ENCODE measurements at places on chromosomes 1 and 21.

DNA sequence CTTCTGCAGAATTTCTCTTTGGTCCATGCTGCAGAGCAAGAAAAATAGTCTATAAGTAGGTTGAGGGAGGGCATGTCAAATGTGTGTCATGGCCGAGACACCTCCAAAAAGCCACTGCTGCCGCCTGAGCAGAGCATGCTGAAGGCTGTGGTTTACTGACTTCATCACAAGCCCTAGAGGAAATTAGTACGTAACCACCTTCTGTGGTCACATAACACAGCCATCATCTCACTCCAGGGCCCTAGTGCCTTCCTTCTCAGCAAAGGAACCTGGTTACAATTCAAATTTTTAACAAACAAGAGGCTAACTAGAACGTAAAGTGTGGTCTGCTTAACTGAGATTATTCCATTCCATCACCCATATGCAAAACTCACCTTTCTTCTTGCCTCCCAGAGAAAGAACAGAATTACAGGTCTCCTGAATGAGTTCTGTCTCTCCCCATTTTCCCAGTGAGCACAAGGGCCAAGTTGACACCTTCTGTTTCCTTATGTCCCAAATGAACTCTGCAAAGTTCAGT is at the start of gene PTPN22:
Gene PTPN22, minus strand, starts transcription at position 116 of the 517 bp plus-strand sequence.
- DNase-seq, result peak; percentile 63

DNA sequence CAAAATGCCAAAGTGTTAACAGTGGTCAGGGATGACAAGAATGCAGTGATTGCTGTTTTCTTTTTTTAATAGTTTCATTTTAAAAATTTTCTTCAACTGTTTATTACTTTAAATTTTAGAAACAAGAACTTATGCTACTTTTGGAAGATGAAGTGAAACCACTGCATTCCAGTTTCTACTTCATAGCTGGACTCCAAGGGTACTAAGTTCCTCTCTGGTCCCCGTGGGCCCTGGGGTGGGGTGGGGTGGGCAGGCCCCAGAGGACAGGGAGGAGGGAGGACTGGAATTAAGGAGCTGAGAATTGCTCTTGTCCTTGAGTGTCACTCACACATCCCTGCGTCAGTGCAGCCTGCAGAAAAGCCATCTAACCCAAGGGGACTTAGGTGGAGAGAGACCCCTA is 97.3 kb downstream of the RAVER2 start:
- DNase-seq, result no peak

GRCh38 chr1:224339442-224340033 is 9.6 kb upstream of the NVL start:
- DNase-seq, result no peak

GRCh38 chr1:229131243-229132105 is 139.4 kb upstream of the RAB4A start:
- no peak for DNase-seq

GRCh38 chr21:16992448-16992847 is 520.4 kb upstream of the CXADR start:
- no peak for DNase-seq

GRCh38 chr21:29034678-29035077 is 10.2 kb downstream of the USP16 start:
- no peak for DNase-seq

DNA sequence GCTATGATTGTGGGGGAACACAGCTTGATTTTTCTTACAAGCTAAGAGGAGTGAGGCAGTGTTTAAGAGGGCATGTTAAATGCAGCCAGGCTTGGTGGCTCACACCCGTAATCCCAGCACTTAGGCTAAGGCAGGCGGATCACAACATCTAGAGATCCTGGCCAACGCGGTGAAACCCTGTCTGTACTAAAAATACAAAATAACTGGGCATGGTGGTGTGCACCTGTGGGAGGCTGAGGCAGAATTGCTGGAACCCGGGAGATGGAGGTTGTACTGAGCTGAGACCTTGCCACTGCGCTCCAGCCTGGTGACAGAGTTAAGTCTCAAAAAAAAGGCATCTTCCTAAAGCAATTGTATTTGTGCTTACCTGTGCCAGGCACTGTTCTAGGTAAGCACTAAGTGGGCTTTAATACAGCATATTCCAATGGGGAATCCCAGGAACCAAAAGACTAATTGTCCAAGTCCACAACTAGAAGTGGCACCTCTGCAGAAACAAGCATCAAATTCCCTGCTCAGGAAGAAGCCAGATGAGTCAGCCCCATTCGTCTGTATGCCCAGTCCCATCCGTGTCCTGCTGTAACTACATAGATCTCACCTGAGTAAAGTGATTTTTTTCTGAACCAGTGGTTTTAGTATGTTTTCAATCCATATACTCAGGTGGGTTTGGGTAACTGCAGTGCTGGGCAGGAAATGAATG is 4.6 kb downstream of the RCC1 start:
- DNase-seq, result peak; percentile 39

GRCh38 chr21:41753006-41753898 is 13.6 kb downstream of the RIPK4 start:
- no peak for DNase-seq

DNA sequence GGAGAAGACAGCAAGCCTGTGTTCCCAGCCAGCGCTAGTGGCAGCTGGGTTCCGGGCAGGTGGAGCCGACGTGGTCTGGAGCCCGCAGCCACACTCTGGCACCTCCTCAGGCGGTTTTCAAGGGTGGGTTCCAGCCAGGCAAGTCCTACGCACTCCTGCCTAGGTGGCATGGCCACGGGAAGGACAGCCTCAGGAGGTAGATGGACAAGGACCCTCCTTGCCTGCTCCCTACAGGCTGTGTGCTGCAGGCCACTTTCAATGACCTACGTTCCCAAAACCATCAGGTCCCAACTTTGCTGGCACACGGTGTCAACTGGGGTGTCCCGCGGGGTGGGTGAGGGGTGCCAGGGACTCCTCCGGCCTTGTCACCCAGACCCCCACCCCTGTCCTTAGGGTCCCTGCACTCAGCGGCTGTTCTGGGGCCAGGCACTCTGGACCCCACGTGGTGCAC is 6.7 kb upstream of the PTGER3 start:
- no peak for DNase-seq

- DNase-seq, result no peak
Observed at GRCh38 chr21:46096596-46097335, 1.1 kb upstream of the COL6A2 start.

- DNase-seq, result no peak
Observed at GRCh38 chr1:156281693-156282478, 739 bp downstream of the SMG5 start.

DNA sequence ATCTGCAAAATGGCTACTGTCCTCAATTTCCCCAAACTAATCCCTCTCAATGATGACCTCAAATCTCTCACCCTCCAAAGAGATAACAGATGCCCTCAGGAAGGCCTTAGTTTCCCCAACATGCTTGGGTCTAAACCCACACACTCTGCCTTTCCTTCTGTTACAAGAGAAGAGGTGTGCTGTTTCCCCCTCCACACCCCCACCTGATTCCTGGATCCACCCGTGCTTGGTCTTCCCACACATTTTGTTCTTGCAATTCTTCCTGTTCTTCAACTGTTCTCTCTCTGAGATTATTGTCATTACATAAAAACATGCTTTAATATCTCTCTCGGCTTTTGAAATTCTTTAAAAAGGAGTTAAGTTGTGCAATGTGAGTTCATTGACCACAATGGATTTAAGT is 5.7 kb upstream of the CBR3 start:
- DNase-seq, result no peak

DNA sequence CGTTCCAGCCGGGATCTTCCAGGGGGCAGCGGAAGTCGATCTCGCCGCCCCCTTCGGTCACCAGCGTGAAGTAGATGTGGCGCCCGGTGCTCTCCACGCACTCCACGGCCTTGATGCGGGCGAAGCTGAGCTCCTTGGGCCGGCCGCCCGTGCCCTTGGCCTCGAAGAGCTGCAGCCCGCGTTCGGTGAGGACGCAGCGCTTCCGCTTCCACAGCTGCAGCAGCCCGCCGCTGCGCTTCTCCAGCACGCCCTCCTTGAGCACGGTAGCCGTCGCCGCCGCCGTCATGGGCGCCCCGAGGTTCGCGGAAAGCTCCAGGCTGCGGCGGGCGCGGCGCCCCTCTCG is 516 bp downstream of the PHLDA3 start:
- no peak for DNase-seq

- DNase-seq, result no peak
Observed at GRCh38 chr21:38561613-38562581, 63.6 kb upstream of the ERG start.

DNA sequence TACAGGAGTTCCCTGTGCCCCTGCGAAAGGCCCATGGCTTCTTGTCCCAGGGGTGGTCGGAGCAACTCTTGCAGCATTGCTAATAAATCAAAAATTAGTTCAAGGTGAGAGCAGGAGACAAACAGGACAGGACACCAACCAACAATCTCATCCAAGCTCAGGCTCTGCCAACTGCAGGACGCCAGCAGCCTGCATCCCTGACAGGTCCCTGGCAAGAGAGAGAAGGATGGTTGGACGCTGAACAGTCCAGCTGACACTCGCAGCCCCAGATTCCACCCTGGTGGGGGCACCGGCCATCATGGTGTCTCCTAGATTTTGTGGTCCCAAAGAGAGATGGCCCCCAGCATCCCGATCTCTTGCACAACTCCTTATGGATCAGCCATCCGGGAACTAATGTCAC is 142.1 kb upstream of the VAMP3 start:
- DNase-seq, result no peak

GRCh38 chr1:145857170-145857569 is 1.7 kb downstream of the PIAS3 start:
- DNase-seq, result no peak

- no peak for DNase-seq
Observed at GRCh38 chr1:223713546-223714420, 1.4 kb downstream of the CAPN2 start.

DNA sequence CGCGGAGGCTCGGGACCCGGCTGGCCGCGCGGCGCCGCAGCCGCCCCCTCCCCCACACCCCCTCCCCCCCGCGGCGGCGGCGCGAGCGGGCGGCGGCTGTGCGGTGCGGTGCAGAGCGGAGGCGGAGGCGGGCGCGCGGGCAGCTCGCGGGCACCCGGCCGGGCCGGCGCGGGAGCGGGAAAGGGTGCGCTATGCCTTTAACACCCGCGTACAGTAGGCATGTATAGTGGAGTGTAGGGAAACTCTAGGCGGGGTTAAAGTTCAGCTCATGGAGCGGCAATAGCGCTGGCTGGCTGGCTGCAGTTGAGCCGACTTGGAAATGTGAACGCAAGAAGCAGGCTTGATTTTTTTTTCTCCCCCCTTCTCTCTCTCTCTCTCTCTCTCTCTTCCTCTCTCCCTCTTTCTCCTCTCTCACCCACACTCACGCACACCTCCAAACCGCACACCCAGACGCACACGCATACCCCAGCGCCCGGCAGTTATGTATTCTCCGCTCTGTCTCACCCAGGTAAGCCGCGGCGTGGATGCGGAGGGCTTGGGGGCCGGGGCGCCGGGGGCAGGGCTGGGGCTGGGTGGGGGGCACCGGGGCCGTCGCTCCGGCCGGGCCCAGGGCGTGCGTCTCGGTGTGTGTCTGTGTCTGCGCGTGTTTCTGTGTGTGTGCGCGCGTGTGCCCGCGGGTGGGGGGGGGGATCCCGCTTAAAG is at the start of gene NFIA:
Gene NFIA, plus strand, starts transcription at position 251 of the 702 bp plus-strand sequence.
- DNase-seq, result no peak

GRCh38 chr1:182588500-182589396 is at the start of gene RNASEL:
TSS of gene RNASEL (minus strand) at chr1:182589256. CDS start at chr1:182586806, 2,450 bp downstream.
- no peak for DNase-seq

DNA sequence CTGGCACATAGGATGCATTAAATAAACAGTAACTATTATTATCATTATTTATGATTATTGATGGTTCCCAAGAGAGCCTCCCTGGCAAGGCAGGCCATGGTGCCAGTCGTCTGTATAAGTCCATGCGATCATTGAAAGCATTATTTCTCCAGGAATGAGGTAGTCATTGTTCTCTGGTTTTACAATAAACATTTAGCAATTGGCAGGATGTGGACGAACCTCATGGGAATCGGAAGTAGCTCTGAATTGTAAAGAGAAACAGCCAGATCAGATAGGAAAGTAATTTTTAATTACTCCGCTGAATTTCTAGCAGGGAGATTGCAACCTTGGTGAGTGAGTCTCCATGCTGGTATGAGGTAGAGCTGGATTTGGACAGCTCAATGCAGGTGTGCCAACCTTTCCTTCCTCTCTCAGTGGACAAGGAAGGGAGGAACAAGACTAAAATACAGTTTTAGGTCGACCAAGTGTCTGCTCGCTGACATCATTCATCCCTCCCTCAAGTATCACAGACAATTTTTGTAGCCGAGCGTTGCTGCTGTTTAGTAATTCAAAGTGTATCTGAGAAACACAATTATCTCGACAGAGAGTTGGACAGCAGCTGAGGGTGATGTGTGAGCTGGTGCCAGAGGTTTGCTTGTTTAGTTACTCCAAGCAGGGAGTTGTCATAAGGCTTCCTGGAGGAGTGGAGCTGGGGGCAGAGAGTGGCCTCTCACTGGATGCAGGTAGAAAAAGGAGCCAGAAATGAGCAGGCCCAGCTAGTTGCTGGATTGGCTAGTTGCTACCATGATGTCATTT is 250.8 kb downstream of the KCNJ6 start:
- no peak for DNase-seq

GRCh38 chr1:11967028-11967547 is 13.2 kb upstream of the MFN2 start:
- DNase-seq, result no peak

- DNase-seq, result no peak
Observed at GRCh38 chr1:233328142-233328921, 808 bp downstream of the MAP3K21 start.

- no peak for DNase-seq
Observed at GRCh38 chr1:185663332-185663731, 70.9 kb upstream of the HMCN1 start.

DNA sequence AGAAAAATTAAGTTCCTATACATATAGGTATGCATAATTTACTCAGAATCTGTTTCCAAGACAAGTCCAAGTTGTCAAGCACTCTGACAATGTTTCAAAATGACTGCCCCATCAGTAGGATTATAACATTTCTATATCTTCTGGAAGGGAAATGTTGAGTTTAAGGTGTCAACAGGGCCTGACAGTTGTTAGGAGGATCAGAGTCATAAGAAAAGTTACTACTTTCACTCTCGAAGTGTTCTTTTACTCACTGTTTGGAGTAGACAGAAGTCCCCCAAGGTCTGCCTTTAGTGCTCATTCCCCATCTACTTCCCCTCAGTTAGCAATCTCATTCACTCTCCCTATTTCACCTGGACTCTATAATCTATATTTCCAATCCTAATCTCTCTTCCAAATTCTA is 20.6 kb upstream of the MAGI3 start:
- DNase-seq, result no peak

GRCh38 chr1:152451254-152451653 is 37.2 kb upstream of the CRNN start:
- DNase-seq, result no peak

GRCh38 chr1:47225430-47226100 is 6.5 kb downstream of the TAL1 start:
- no peak for DNase-seq

GRCh38 chr1:34759503-34760357 is at the start of gene GJB4:
TSS of gene GJB4 (plus strand) at chr1:34759740. CDS start at chr1:34761255, 1,515 bp downstream.
- DNase-seq, result no peak

All from stimulated activated CD4-positive, alpha-beta T cell treated with anti-CD3 and anti-CD28 coated beads, TNF-alpha, amount 100 ng/mL, for 1 hour (primary cell).